Mammary epithelial cell (primary cell): ENCODE measurements at places on chromosomes 1 and 21. TPM values are rescaled to one million over a fixed set of nuclear protein-coding genes. Genes with fewer than 3 reads are reported as not detected.

- no peak for DNase-seq
These were observed 142.6 kb downstream of the ZNF644 start for GRCh38 chr1:90879281-90879680.

DNA sequence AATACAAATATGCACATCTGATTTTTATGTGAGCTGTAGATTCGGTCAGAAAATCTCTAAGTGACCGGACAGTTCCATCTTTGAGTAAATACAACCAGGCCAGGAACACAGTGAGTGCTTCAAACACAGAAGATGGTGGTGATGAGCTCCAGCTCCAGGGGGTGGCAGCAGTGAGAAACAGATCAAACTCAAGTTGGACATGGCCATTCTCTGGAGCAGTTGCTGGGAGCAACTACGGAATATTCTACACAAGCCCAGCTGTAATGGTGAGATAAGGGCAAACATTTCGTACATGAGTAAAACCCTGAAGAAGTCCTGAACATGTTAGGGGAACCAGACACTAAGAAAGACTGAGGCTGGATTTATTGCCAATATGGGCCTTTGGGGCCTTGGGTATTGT is 100.7 kb downstream of the BARHL2 start:
- DNase-seq: peak; percentile 14

DNA sequence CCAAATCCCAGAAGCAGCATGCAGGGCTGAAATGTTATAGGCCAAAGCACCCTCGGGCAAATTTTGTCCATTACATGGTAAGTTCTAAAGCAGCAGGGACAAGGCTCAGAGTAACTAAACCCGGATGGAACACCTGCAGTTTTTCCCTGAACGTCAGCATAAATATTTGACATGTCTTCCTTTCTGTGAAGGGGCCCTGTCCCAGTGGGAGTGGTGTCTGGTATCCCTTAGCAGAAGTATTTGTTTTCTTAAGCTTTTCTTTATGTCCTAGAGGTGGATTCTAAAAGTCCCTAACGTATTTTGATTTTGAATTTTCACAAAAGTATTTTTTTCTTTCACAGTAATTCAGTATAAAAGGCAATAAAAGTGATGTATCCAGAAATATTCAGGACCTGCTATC is 223.9 kb downstream of the ST6GALNAC3 start:
- DNase-seq: no peak

DNA sequence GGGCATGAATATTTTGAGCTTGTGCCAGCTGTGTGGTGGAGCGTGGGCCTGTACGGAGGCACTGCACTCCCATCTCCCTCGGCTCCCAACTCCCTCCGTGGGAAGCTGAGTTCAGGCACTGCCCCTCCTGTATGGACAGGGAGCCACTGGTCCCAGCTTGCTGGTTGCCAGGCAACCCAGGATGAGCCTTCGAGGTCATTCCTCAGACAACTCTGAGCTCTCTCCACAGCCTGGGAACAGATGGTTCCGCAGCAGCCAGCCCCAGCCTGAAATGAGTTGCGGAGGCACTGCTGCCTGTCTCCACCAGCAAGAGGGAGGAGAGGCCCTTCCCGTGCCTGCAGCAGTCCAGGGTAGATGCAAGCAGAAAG is 58.4 kb upstream of the TENT5B start:
- DNase-seq: peak; percentile 76

DNA sequence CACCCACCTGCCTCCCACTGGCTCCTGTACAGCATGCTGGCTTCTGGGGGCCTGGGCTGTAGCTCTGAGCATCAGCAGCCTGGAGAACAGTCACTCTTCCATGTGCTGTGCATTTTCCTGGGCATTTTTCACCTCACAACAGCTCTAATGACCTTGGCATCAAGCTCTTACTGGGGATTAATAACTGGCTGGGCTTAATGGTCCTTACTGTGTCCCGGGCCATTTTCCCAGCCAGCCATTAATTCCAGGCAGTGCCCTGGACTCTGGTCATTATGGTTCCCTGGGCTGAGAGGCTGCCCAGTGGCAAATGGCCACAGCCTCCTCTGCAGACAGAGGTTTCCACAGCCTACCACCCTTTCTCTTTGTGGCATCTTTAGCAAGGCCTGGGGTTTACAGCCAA is 171.8 kb downstream of the ST6GALNAC5 start:
- no peak for DNase-seq

GRCh38 chr21:41726970-41727783 is 39.7 kb downstream of the RIPK4 start:
- DNase-seq: peak; percentile 93

DNA sequence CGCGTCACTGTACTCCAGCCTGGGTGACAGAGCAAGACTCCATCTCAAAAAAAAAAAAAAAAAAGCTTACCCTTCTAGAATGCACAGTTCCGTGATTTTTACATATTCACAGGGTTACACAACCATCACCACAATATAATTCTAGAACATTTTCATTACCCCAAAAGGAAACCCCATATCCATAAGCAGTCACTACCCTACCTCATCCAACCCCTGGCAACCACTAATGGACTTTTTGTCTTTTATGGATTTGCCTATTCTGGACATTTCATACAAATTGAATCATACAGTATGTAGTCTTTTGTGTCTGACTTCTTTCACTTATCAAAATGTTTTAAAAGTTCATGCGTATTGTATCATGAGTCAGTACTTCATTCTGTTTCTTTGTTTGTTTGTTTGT is 22.8 kb downstream of the SYF2 start:
- no peak for DNase-seq

GRCh38 chr1:112904071-112904830 is 51.7 kb downstream of the SLC16A1 start:
- peak; percentile 98 for DNase-seq

GRCh38 chr21:14116080-14116481 is 94.7 kb downstream of the LIPI start:
- DNase-seq: no peak

GRCh38 chr1:61518670-61519400 is 206.1 kb downstream of the TM2D1 start:
- peak; percentile 83 for DNase-seq

GRCh38 chr1:102833151-102833550 is 275.2 kb downstream of the COL11A1 start:
- peak; percentile 40 for DNase-seq

- peak; percentile 16 for DNase-seq
These were observed 524 bp downstream of the COPA start for GRCh38 chr1:160342526-160342925.

DNA sequence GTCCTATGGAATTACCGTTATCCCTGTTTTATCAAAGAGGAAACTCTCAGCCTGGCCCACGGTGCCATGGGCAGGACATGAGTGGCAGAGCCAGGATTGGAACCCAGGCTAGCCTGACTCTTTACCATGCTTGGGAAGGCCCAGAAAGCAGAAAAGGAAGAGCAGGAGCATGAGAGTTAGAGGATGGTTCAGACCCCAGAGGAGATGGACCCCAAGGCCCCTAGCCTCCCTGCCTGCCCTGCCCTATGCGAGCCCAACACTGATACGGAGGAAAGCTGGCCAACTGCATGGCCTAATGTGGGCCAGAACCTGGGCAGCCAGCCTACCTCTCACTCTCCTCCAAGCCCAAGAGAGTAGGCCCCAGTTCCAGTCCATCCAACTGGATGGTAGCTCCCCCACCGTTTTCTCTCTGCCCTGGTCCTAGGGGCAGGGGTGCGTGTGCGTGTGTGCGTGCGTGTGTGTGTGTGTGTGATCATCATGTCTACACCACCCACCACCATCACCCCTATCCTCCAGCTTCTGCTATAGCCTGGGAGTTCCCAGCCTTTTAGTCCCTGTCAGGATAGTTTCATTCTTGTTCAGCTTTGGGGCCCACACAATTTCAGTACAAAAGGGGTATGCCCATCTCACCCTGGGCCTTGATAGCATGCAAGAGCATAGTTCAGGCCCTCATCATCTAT is 15.4 kb upstream of the MEX3A start:
- no peak for DNase-seq

GRCh38 chr1:208808301-208808700 is 564.1 kb upstream of the PLXNA2 start:
- peak; percentile 91 for DNase-seq

DNA sequence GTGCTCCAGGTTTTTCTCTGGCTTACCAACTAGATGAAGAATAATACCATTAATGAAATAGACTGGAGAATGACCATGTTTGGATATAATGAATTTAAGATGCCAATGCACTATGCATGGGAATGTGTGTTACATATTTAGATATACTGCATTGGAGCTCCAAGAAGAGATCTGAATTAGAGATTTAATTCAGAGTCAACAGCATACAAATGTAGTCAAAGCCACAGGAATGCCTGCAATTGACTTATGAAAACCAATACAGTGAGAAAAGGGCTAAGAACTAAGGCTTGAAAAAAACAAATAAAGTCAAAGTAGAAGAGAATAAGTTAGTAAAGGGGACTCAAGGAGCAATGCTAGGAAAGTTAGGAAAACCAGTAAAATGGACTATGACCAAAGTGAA is 59.1 kb downstream of the USP24 start:
- DNase-seq: no peak

GRCh38 chr1:2109581-2110021 is 59.4 kb downstream of the PRKCZ start:
- DNase-seq: no peak

GRCh38 chr1:208864366-208864965 is 620.3 kb upstream of the PLXNA2 start:
- no peak for DNase-seq

DNA sequence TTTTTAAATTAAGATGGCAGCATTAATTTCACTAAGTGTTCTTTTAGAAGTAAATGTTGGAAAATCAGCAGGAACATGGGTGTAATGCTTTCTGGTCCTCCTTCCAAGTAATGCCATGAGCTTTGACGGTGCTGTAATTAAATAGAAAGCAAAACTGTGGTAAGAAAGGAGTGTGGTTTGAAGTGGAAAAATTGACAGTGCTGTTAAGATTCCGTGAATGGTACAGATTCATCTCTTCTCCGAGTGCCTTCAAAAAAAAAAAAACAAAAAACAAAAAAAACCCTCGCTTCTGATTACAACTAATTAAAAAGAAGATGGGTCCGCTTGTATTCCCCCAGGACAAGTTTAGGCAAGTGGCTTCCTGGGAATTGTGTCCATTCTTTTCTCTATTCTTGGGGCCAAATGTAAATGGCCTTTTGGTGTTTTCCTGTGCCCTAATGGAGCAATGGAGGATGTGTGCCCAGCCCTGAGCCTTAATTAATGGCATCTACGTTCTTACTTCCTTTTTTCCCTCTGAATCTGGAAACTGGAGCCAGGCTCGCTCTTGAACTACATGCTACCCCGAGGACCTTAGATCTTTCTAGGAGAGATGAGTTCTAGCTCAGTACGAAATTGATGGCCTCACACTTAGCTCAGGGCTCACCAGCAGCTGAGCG is 5.1 kb downstream of the LMO4 start:
- no peak for DNase-seq

DNA sequence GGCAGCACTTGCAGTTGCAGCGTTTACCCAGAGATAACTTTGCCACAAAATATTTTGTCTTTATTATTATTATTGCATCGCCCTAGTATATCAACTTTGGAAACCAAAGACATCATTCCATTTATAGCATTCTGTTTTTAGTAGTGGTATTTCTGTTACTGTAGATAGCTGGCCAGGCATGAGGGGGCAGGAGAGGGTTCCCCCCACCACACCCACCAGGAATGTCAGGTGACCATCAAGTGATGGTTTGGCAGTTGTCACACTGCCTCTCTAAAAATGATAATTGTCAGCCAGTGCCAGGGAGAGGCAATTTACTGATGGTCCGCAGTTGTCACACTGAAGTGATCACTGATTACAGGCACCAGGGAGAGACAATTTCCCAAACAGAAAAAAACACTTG is 135.6 kb downstream of the TSEN15 start:
- no peak for DNase-seq

- DNase-seq: peak; percentile 96
These were observed 253.1 kb upstream of the DUSP10 start for GRCh38 chr1:221994939-221995338.

DNA sequence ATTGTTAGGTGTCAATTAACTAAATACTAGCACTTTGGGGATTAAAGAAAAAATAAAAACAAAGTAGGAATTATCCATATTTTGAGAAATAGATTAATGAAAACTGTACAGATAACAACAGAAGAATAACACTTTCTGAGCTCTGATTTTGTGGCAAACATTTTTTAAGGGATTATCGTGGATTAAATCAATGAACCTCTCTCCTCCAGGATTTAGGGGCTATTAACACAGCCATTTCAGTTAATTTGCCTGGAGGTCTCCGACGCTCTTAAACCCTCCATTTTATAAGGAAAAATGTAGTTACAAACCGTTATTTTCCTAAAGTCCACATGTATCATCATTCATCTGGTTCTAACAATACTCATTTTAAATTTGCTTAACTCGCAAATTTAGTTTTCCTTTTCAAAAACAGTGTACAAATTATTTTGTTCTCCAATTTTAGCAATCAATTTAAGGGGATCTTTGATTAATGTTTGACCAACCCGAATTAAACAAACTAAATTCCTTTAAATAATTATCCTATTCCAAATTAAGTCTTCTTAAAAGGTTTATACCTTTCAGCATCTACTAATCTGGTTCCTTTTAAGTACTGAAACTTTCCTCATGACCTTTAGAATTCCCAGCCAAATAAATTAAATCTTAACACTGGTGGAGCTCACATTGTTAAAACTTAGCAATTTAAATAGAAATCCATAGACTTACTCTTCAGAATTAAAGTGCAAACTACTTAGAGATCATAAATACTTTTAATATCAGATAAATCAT is 30.7 kb upstream of the RNF187 start:
- DNase-seq: no peak

DNA sequence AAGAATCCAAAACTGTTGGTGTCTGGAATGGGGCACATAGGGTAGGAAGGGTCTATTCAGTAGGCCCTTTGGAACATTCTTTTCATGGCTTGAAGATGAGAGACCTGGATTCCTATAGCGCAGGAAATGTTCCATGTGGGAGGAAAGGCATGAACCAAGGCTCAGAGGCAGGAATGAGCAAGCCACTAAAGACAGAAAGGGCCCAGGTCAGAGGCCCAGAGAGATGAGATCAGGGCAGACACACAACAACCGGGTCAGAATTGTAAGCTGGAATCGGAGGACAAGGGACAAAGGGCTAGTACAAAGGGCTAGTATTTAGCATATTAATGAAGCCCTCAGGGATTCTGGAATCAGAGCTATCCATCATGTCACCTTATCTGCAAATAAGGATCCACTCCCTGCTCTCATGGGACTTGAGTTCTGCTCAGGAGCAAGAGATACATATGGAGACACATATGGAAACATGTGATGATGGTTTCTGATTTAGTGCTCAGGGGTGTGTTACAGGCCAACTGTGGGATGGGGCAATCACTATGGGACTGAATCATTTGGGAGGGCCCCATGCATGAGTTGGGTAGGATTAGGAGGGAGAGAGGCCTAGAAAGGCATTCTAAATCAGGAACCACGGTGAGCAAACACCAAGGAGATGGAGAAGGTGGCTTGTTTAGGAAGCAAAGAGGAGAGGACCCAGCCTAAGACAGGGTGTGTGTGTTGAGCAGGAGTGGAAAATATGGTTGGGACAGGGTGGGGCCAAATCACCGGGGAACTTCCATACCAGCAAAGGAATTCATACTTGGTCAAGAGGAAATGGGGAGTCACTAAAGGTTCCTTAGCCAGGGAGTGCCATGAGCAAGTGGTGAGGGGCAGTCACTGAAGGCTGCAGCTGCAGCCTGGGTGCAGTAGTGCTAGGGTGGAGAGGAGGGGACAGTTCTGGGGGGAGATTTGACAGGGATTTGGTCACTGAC is 8.6 kb downstream of the NECTIN4 start:
- peak; percentile 72 for DNase-seq

Gene PRKAA2
- total RNA-seq: 5.8 TPM

Gene S100A4
- 4.3 TPM for total RNA-seq

Gene AGMAT
- 0.28 and 0.45 TPM in 2 replicates for total RNA-seq

Gene FAM229A
- 6.4 and 9.1 TPM in 2 replicates for total RNA-seq

Gene VWA5B1
- total RNA-seq: not detected in 2 replicates

Gene OR2T2
- total RNA-seq: not detected in 2 replicates

Gene TMEM82
- not detected in 2 replicates for total RNA-seq

Gene IFNLR1
- total RNA-seq: 7.8 TPM
